ENCODE measurements at places on chromosomes 12 and 14. TPM values are rescaled to one million over a fixed set of nuclear protein-coding genes. Genes with fewer than 3 reads are reported as not detected.

- no peak for DNase-seq
These were observed 67.5 kb downstream of the CHST11 start for GRCh38 chr12:104524034-104524832.

GRCh38 chr12:60014436-60014835 is 418.6 kb downstream of the SLC16A7 start:
- no peak for DNase-seq

- DNase-seq: no peak
These were observed 3.7 kb downstream of the KIF5A start for GRCh38 chr12:57553343-57554202.

Gene APEX1
- total RNA-seq: 145 TPM

Gene NPFF
- not detected for total RNA-seq
